Cerebellar cortex (tissue), 1 donor: ENCODE measurements at places on chromosomes 5 and 9.

GRCh38 chr5:173742432-173742816 is 126.0 kb upstream of the BOD1 start:
- DNase-seq, result no peak

GRCh38 chr9:117938896-117939295 is 234.7 kb downstream of the TLR4 start:
- DNase-seq, result no peak

- no peak for DNase-seq
These were observed 323.5 kb downstream of the LRRC70 start for GRCh38 chr5:62902126-62902525.

DNA sequence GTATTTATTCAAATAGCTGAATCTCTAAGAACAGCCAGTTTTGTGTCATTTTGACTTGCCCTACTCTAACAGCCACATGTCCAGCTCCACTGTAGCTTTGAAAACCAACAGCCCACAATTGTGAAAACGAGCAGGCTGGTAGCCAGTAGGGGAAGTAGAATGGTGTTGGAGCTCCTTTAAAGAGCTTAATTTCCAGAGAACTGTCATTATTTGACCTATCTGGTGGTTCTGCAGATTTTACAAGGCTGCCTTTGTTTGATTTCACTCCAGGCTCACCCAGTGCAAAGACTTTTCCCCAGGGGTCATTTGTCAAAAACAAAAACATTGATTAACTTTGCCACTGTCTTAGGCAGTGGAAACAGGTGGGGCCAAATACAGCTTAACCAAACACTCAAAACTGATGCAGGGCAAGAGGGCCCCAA is 3.2 kb upstream of the PJA2 start:
- DNase-seq, result no peak

- DNase-seq, result no peak
These were observed 280.1 kb downstream of the MARCHF11 start for GRCh38 chr5:15899481-15899880.

GRCh38 chr5:17436761-17437221 is 61.2 kb upstream of the TAF11L2 start:
- DNase-seq, result no peak

DNA sequence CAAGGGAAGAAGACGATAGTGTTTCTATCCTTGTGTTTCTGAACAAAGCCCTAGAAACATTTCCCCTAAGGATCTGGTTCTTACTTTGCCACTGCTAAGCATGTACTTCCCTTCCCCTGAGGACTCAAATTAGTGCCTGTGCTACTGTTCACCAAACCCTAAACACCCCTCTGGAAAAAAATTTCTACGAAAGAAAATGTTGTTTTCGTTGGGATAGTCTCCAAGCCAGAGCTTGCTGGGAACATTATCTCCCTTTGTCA is 294.6 kb downstream of the BNC2 start:
- DNase-seq, result no peak

GRCh38 chr9:7140401-7140800 is 382.6 kb downstream of the KDM4C start:
- DNase-seq, result no peak

DNA sequence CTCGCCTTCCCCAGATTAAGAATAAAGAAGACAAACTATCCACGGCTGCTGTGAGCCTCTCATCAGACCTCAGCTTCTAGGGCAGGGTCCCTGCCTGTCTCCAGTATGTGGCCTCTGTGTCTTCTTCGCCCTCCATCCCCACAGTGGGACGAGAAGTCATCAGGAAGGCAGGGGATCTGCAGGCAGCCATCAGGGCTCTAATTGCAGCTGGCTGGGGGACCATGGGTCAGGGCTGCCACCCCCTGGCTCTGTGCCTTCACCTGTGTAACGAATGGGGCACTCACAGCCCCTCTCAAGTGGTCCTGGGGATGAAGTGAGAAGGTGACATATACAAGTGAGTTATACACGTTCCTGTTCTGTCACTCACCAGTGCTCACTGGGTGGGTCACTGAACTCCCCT is 139.8 kb downstream of the KCNIP1 start:
- no peak for DNase-seq

DNA sequence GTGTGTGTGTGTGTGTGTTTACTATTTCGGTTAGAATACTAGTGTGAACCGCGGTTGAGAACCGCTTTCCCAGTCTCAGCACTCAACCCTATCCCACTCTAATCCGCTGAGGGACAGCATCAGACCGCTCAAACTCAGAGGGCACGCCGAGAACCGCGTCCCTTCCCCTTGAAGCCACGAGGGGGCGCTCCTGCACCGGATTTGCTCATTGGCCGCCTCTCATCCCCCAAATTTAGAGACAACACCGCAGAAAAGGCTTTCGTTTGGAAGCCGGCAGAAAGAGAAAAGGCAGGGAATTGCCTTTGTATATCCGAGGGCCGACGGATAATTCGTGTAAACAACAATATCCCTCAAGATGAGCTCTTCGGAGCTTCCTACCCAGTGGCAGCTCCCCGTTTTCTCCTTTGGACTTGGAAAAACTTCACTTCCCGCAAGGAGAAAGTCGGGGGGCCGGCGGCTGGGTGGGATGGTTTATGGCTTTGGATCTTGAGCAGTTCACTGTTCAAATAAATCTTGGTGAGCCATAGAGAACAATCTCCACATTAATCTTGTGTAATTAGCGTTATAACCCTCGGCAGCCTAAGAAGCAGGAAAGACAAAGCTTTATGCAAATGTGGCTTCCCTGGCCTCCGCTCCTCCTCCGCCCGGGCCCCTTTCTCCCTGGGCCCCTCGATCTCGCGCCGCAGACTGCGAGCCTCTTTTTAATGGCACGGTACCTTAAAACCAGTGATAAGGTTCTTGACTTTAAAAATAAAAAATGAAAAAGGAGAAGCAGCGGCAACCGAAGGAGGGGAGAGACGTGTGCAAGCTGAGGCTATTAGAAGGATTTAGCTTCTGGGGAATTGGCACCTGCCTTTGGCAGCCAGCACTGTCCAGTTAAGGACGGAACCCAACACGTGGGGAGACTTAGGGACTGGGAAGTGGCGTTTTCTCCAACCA is 296.8 kb downstream of the PARP8 start:
- peak; percentile 75 for DNase-seq

DNA sequence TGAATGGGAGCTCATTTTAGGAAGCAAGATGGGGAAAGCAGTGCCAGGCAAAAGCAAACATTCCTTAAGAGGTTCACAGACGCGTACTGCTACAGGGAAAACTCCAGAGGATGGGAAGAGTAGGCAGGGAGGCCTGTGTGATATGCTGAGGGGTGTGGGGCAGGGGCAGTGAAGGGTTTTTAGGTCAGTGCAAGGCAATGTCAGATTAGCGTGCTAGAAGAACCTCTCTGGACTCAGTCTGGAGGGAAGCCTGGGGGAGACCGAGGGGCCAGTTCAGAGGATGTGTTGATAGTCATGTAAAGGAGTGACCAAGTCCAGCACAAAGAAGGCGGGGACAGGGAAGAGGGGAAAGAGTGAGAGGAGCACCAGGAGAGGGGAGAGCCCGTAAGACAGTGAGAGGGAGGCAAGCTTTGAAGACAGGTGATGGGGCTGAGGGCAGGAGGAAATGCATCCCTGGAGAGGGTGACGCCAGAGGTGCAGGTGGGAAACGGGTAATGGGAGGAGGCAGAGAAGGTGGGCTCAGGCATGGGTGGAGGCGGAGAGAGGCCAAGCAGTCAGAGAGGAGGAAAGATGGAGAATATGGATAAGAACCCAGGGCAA is 134.5 kb downstream of the MTX3 start:
- no peak for DNase-seq

GRCh38 chr5:173909199-173909598 is 21.1 kb downstream of the CPEB4 start:
- peak; percentile 63 for DNase-seq

- DNase-seq, result no peak
These were observed 157.2 kb upstream of the CD180 start for GRCh38 chr5:67353500-67354450.

DNA sequence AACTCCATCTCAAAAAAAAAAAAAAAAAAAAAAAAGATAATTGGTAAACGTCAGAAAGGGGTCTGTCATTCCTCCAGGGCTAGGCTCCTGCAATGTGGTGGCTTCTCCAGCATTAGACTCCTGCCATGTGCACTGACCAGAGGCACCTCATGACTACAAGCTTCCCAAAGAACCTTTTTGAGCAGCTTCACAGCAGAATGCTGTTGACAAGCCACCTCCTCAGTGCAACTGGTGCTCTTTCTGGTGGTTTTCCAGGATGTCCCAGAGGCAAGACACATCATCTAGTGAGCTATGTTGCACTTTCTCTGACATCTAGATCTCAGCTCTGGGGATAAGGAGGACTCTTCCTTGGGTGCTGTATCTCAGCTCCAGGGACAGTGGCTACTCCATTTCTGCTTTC is 11.6 kb downstream of the RPL37 start:
- DNase-seq, result peak; percentile 70

DNA sequence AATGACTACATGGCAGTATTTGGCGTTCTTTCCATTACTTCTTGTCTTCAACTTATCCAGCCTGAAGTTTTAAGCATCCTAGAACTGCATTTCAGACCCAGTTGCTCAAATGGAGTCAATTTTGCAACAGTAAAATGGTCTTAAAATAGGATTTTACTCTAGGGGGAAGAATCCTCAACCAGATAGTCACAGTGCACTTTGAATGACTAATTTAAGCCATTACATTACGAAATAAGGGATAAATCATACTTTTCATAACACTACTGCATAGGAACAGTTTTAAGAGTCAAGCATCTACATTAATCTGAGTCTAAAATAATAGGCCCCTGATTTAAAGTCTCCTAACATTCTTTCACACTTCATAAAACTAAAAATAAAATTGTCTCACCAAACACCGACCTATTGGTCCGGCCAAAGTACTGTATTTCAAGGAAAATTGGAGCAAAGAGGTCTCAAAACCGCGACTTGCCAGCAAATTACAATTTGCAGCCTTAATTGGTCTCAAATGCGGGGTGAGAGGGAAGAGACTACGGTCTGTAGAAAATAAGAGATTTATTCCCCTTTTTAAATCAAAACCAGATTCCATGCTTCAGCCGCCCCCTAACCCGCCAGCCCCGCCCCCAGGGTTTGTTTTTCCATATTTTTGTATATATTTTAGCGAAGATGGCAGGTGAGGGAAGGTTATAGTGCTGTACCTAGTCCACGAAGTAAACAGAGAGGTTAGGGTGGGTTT is 1.2 kb upstream of the SMARCA2 start:
- peak; percentile 20 for DNase-seq

DNA sequence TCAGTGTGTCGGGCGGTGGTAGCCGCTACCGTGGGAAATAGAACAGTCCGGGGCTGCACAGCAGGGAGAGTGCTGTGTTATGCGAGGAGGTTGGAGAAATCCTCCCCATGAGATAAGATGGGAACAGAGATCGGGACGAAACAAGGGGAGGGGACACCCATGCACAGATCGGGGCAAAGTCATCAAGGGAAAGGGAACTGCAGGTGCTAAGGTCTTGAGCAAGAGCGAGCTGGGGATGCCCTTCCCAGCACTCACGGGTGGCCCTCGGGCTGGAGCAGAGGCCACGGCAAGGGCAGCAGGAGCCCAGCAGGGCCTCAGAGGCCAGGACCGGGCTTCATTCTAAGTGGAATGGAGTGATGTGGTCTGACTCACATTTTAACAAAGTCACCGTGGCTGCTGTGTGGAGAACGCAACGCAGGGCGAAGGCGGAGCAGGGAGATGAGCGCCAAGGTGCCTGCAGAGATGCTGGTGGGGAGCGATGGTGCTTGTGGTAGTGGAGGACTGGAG is 7.7 kb downstream of the IL13 start:
- DNase-seq, result no peak

DNA sequence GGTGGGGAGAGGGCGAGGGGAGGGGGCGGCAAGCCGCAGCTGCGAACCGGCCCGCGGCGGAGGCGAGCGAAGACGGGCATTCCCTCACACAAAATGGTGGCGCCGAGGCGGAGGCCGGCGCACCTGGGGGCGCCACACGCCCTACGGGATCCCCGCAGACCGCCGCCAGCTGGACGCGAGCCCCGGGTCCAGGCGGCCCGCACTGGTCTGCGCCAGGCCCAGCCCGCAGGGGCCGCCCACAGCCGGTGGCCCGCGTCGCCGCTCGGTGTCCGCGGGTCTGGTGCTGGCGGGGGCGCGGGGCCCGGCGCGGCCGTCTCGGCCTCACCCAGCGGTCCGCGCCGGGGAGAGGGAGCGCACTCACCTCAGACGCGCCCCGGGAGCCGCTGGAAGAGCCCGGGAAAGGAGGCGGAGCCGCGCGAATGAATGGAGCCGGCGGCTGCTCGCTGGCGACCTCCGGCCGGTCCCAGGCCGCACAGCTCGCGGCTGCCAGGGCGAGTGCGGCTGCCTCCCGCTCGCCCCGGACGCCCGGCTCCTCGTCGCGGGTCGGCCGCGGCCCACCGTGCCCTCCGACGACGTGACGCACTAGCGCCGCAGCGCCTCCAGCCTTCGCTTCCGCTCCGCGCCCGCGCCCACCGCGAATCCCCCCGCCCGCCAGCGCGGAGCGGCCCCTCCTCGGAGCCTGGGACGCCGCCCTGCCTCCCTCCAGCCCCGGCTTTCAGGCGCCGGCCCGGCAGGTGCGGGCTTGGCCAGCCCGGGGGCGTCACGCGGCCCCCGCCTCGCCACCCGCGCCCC is at the start of gene FAM169A:
TSS of gene FAM169A (minus strand) at position 584 of the 792 bp plus-strand sequence. CDS start 24,711 bp downstream, outside the sequence.
- DNase-seq, result no peak

- no peak for DNase-seq
These were observed 15.3 kb downstream of the ALDH1A1 start for GRCh38 chr9:72937545-72937944.

DNA sequence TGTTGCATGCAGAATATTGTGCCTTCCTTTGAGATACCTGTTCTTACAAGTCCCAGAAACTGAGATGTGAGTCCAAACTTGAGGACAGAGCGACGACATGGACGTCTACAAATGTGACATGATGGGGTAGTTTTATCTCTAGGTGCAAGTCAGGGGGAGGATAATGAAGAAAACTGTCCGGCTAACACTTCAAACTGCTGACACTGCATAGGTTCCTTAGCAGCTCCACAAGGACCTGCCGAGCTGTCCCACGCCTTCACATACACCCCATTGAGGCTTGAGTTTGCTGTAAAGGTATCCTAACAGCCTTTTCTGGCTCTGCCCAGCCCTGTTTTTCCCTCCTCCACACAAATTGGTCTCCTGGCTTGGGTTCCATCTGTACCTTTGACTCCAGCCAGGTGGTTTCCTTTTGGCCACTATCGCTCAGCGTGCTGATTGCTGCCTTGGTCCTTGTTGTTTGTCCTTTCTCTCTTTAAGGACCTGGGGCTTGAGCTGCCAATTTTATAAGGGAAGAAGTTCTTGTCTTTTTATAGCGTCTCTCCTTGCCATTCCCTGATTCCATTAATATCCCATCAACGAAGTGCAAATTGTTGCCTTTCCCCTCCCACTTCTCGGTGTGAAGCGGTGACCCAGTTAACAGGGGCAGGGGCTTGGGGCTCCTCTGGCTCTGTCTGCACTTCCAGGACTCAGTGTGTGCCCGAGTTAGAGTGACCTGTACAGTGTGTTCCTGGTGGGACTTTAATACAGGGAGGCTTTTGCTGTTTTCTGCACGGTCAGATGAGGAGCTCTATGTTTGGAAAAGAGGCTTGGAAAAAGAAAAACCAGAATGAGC is 100.3 kb downstream of the PCSK1 start:
- DNase-seq, result peak; percentile 81

- DNase-seq, result no peak
These were observed 1.9 kb upstream of the GPBP1 start for GRCh38 chr5:57171816-57172465.

GRCh38 chr5:2330325-2331130 is 420.9 kb downstream of the IRX2 start:
- DNase-seq, result no peak
